ENCODE measurements at places on chromosomes 13 and 19.

DNA sequence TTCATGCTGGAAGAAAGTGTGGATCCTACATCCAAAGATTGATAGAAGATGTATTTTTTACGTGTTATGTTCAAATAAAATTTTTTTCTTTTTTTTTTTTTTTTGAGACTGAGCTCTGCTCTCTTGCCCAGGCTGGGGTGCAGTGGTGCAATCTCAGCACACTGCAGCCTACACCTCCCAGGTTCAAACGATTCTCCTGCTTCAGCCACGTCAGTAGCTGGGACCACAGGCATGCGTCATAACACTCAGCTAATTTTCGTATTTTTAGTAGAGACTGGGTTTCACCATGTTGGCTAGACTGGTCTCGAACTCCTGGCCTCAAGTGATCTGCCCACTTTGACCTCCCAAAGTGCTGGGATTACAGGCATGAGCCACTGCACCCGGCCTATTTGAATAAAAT lies 65.7 kb downstream of the KLF12 start:
- no peak for DNase-seq

- no peak for DNase-seq
These were observed 87.6 kb downstream of the MUC16 start for GRCh38 chr19:8922591-8922990.

GRCh38 chr19:39277598-39277997 lies 9.4 kb downstream of the IFNL2 start:
- DNase-seq: no peak

- DNase-seq: no peak
These were observed 23.7 kb upstream of the MAB21L1 start for GRCh38 chr13:35500144-35500543.

DNA sequence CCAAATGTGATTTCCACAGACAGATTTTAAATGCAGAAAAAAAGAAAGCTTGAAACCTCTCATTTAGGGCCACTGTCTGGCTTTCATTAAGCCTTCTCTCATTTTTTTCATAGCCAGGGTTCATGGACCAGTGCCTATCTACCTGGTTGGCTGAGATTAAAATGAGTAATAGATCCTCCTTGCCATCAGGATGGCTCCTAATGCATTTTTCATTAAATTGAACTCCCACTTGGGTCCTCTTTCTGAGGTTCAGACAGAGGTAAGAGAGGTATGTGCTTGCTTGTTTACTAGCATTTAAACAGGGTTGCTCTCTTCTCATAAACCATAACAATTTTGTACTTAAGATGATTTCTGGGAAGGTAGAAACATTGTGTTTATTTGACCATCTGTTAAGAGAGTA lies 473.0 kb downstream of the TBC1D4 start:
- no peak for DNase-seq

GRCh38 chr13:94656766-94657165 lies 55.1 kb downstream of the GPR180 start:
- peak; percentile 85 for DNase-seq

GRCh38 chr13:33119856-33120543 lies 103.8 kb downstream of the KL start:
- peak; percentile 80 for DNase-seq

Measured in NCI-H226 (cell line).